GM12878 (cell line): ENCODE measurements at places on chromosomes 4 and X. TPM values are rescaled to one million over a fixed set of nuclear protein-coding genes. Genes with fewer than 3 reads are reported as not detected.

DNA sequence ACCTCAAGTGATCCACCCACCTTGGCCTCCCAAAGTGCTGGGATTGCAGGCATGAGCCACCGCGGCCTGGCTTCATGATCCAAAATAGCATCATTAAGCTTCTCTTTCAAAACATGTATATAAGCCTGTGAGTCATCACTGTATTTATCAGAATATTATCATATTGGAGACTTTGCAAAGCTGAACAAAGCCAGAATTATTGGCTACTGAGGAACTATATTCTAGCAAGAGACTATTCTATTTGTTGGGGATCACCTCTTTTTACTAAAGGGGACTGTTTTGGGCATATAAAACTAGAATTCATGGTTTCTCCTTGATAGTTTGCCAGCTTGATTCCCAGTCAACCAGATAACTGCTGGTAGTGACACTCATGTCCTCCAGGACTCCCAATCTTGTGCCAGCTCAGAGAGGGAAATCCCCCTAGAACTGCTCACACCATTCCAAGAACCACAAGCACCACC lies 40.1 kb downstream of the TET2 start:
- H3K27me3 ChIP-seq, result no peaks in the 10 kb centered on the region
- peaks cover 6% of the 10 kb centered on the region; the same call in 1 of the 2 replicates for H3K4me1 ChIP-seq
- no peaks in the 10 kb centered on the region for H3K36me3 ChIP-seq
- no peak for DNase-seq
- no peak overlapping the region for H3K4me3 ChIP-seq

GRCh38 chr4:2059726-2060602 lies 837 bp downstream of the NAT8L start:
- H3K27me3 ChIP-seq, result peaks cover 3% of the 10 kb centered on the region; the same call in 1 of the 2 replicates
- H3K4me3 ChIP-seq, result no peak overlapping the region
- H3K4me1 ChIP-seq, result no peaks in the 10 kb centered on the region
- no peak for DNase-seq
- H3K27ac ChIP-seq, result no peak overlapping the region
- no peaks in the 10 kb centered on the region for H3K36me3 ChIP-seq

Gene ASMTL
- polyA plus RNA-seq, result 31.8 and 34.4 TPM in 2 replicates

- no peaks in the 10 kb centered on the region for H3K4me1 ChIP-seq
- H3K4me3 ChIP-seq, result no peak overlapping the region
- H3K36me3 ChIP-seq, result no peaks in the 10 kb centered on the region
- no peaks in the 10 kb centered on the region for H3K27me3 ChIP-seq
Measured at GRCh38 chr4:95018785-95019184, 261.0 kb downstream of the BMPR1B start.

Gene MAB21L2
- polyA plus RNA-seq, result 0.11 TPM in 1 of 2 replicates, not detected in the other

Gene CAPN6
- polyA plus RNA-seq, result not detected in 2 replicates

Gene AVPR2
- polyA plus RNA-seq, result 0.11 and 0.12 TPM in 2 replicates

DNA sequence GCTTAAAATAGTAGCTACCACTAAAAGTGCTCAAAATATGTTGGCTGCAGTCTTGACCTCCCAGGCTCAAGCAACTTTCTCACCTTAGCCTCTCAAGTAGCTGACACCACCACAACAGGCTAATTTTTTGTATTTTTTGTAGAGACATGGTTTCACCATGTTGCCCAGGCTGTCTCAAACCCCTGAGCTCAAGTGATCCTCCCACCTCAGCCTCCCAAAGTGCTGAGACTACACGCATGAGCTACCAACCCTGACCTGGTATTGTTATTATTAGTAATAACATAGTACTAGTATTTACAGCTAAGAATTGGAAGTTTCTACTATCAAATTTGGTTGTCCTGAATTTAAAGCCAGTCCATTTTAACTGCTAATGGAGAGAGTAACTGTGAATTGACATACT lies 18.0 kb downstream of the STAP1 start:
- H3K4me3 ChIP-seq, result no peak overlapping the region
- H3K36me3 ChIP-seq, result no peaks in the 10 kb centered on the region
- no peak for DNase-seq
- H3K27me3 ChIP-seq, result no peaks in the 10 kb centered on the region

GRCh38 chr4:139245590-139245989 lies 34.4 kb downstream of the MGARP start:
- no peak for DNase-seq
- no peak overlapping the region for H3K27ac ChIP-seq
- no peaks in the 10 kb centered on the region; the same call in 1 of the 2 replicates for H3K27me3 ChIP-seq
- no peaks in the 10 kb centered on the region for H3K4me1 ChIP-seq
- H3K4me3 ChIP-seq, result no peak overlapping the region

GRCh38 chr4:112908511-112908910 lies 140.9 kb upstream of the ANK2 start:
- H3K27me3 ChIP-seq, result no peaks in the 10 kb centered on the region
- H3K36me3 ChIP-seq, result no peaks in the 10 kb centered on the region
- no peak for DNase-seq
- H3K27ac ChIP-seq, result no peak overlapping the region
- no peak overlapping the region for H3K4me3 ChIP-seq

DNA sequence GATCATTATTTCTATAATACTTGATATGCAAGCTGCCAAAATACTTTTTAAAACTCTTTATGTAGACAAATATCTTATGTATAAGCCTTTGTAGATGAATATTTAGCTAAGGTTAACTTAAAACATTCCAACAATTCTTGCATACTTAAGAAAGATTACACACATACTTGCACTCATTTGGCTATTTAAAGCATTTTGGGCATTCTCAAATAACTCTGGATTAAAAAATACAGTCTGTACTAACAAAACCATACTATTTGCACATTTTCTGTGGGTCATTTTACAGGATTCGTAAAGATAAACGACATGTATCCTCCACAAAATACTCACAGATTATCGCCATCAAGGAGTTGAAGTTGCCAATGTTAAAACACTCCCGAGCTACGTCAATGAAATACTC lies 26.5 kb downstream of the RASGEF1B start:
- DNase-seq, result no peak
- no peak overlapping the region for H3K4me3 ChIP-seq
- H3K36me3 ChIP-seq, result no peaks in the 10 kb centered on the region
- H3K27me3 ChIP-seq, result no peaks in the 10 kb centered on the region
- no peak overlapping the region for H3K27ac ChIP-seq

DNA sequence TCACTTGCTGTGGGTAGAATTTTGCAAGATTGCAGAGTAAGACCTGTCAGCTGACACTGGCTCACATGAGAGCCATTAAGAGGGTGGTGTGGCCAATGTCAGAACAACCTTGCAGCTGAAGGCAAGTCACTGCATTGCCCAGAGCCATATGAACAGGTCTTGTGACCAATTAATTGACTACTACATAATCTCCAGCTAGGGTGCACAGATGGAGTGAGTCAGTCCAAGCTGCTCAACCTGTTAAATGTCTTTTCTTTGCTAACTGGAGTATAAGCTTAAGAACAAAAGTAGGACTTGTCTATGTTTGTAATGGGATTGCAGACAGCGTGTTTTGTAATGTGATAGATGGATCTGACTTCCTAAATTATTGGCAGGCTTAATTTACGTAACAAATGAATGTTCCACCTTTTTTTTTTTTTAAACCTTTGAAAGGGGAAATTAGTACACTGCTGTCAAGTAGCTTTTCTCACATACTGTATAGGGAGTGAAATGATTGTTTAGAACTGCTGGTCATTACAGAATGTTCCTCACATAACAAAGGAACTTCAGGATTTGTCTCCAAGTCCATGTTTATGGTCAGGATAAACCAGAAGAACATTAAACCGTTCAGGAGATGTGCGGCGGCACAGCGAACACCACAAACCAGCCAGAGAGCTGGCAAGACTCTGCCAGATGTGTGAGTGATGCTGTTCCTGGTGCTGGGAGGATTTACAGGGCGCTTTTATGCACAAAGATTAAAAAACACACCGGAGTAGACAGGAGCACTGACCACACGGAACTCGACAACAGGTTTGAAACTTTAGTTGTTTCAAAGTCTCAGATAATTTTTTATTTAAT lies 37.0 kb downstream of the FNIP2 start:
- H3K36me3 ChIP-seq, result no peaks in the 10 kb centered on the region
- H3K4me1 ChIP-seq, result peaks cover 21% of the 10 kb centered on the region
- no peak overlapping the region for H3K4me3 ChIP-seq
- no peaks in the 10 kb centered on the region for H3K27me3 ChIP-seq
